Fibroblast of villous mesenchyme (primary cell): ENCODE measurements at places on chromosomes 6 and 20.

DNA sequence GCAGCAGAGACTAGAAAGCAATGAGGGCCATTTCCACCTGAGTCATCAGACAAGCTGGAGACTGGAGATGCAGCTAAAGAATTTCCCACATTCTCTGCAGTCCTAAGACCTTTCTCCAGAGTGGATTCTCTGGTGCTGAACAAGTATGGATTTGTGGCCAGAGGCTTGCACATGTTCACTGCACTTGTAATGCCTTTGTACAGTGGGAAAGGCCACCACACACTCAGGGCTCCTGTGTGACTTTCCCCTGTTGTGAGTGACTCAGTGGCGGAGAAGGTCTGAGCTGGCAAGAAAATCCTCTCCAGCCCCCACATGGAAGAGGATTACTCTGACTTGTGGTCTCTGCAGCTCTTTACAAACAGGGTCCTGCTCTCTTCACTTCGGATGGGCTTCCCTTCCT is 192.3 kb downstream of the C6orf118 start:
- no peak for DNase-seq

DNA sequence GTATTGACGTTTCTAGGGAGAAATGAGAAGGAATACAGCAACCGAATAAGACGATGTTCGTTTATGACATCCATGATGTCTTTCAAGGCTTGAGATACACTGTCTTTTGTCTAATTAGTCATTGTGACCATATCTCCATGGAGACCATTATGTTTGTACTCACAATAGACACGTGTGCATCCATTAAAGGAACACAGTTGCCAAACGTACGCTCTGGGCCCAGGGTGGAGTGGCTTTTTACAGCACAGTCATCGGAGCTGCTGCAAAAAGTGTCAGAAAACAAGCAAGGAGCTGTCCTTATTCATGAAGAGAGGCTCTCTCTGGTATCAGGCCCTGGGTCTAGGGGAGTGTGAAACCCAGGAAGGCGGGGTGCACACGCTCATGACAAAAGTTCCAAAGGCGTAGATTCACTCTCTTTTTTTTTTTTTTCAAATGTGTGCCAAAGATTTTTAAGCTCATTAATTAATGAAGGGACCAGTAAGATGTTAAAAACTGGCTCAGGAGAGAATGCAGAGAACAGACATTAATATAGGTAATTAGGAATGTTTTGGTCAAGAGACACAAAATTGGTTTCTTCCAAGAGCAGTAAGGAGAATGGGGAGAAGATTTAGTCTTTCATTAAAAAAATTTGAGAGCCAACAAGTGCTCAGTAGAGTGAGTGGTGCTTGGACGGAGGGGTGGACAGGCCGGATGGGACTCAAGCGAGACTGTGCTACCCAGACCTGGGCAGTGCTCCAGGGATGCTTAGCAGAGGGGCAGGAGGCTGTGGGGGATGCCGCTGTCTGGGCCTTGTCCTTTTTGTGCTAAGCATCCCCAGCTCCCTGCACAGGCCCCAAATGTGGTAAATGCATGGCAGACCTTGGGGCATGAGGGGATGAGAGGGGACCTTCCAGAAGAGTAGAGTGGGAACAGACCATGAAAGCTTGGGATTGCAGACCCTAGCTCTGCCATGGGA is 34.9 kb upstream of the GTSF1L start:
- DNase-seq = no peak

GRCh38 chr20:57292611-57293010 is 26.2 kb upstream of the BMP7 start:
- no peak for DNase-seq

- DNase-seq = peak; percentile 32
Measured at GRCh38 chr6:75449630-75450206, 43.9 kb downstream of the FILIP1 start.

GRCh38 chr6:161271343-161272030 is 2.4 kb downstream of the AGPAT4 start:
- DNase-seq = peak; percentile 67

GRCh38 chr6:159108426-159108985 is 60.7 kb upstream of the FNDC1 start:
- no peak for DNase-seq

DNA sequence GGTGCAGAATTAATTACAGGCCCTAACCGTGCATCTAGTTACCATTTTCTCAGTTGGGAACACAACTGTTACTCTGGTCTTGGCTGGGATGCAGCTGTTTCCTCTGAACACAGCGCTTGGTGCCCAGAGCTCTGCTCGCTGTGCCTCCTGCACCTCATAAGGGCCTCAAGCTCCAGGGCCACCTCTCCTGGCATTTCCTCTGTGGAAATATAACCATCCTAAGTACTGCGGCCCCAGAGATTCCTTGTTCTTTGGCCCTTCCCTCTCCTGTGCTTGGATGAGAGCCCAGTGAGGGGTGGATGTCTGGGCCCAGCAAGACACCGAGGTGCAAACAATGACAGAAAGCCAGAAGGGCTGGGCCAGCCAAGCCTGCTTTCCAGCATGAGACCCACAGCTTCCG is 169.9 kb upstream of the CST7 start:
- DNase-seq = no peak

DNA sequence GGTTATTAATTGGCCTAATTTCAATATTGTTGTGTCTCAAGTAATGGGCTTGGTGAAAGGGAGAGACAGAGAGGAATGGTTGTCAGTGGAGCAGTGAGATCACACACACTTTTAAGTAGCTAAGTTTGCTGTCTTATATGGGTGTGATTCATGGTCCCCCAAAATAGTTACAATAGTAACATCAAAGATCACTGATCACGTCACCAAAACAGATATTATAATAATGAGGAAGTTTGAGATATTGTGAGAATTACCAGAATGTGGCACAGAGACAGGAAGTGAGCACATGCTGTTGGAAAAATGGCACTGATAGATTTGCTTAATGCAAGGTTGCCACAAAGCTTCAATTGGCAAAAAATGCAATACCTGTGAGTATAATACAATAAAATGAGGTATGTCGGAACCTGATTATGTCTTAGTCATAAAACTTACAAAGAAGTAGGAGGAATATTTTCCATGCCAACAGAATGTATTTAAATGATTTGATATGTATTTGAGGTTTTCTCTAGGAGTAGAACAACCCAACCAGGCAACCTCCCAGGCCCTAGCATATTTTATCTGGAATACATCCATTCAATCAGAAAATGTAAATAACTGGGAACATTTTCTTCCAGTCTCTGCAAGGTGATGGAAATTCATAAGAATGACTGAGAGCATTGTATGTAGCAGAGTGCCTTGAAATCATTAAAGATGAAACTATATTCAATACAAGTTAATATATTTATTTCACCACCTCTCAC is 167.8 kb downstream of the CARMIL1 start:
- no peak for DNase-seq

DNA sequence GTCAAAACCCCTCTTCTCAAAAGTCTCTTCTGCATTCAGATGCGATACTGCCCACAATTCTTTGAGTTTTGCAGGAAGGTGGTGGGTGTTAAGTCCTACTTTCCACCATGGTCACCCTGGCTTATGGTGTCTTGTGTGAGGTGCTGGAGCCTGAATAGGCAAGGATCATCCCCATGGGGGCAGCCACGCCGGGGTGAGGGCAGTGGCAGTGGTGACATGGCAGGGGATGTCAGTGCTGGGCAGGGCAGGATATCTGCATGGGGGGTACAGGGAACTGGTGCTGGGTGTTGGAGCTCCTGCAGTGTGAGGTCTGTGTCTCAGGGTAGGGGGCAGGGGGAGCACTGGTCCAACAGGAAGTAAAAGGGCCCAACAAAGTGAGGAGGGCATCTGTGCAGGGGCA is 2.3 kb downstream of the MAS1 start:
- DNase-seq = no peak

- no peak for DNase-seq
Measured at GRCh38 chr6:46521464-46521971, 30.3 kb upstream of the RCAN2 start.

GRCh38 chr6:17932330-17932852 is 55.0 kb downstream of the KIF13A start:
- peak; percentile 79 for DNase-seq

- no peak for DNase-seq
Measured at GRCh38 chr20:31811198-31811597, 8.0 kb upstream of the MYLK2 start.

DNA sequence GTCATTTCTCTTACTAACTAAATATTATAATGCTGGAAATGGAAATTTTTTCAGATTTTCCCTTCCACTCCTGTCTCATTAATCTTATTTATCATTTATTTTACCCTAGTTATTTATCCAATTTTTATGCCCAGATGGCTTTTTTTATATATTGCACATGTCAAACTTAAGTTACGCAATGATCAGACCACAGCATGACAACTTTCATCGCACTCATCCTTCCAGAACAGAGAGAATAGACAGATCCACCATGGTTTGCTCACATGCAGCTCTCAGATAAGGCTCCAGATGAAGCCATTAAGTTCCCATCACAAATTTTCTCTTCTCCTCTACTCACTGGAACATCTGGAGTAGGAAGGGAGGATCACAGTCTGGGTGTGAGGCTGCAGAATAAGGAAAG is 48.7 kb downstream of the MAP7 start:
- DNase-seq = peak; percentile 64

DNA sequence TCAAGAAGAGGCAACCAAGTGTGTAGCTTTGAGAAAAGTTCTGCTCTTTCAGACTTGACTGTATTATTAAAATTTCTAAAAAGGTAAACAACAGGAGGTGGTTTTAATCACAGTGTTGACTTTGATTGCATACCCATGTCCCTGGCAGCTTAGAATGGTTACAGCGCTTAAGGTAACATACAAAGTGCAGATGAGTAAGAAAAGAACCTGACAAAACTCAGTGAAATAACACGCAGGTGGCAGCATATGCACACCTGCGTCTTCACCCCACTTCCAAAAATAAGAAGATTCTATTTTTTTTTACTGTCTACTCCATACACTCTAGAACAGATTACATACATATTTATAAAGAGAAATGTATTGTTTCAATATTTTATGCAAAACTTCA is 233.5 kb downstream of the GMPR start:
- no peak for DNase-seq

GRCh38 chr6:34508425-34508824 is 42.5 kb downstream of the PACSIN1 start:
- DNase-seq = no peak

DNA sequence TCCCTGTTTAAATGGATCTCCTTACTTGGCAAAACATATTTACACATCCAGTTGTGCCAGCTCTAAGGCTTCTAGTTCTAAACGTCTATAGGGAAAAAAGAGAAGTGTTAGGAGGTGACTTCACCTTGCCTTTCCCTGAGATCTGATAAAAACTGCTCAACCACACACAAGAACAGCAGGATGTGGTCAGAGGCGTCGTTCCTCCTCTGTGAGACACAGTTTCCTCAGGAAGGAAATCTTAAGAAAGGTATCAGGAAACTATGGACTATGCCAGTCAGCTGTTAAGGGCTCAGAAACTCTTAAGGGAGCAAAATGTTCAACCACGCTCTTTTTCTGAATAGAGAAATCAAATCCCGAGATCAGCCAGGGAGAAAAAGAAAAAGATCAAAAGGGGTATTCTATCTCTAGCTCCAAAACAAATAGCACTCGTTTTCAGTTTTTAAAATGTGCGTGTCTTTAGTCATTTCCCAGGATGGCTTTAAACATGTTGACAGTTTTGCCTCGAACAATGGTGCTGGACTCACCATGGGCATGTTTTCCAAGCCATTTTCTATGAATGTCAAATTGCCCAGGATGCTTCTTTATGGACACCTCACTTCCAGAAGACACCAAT is 154.5 kb downstream of the HACE1 start:
- peak; percentile 89 for DNase-seq

GRCh38 chr6:39980839-39981580 is 46.7 kb upstream of the MOCS1 start:
- DNase-seq = peak; percentile 55
